LoVo (cell line): ENCODE measurements at places on chromosomes 6 and 20.

GRCh38 chr6:107618672-107619071 is 128.8 kb downstream of the SOBP start:
- no peak for DNase-seq

- DNase-seq = no peak
These were observed 731 bp upstream of the RBL1 start for GRCh38 chr20:37096415-37097041.

GRCh38 chr6:92648364-92649086 is 770.8 kb downstream of the EPHA7 start:
- no peak for DNase-seq

DNA sequence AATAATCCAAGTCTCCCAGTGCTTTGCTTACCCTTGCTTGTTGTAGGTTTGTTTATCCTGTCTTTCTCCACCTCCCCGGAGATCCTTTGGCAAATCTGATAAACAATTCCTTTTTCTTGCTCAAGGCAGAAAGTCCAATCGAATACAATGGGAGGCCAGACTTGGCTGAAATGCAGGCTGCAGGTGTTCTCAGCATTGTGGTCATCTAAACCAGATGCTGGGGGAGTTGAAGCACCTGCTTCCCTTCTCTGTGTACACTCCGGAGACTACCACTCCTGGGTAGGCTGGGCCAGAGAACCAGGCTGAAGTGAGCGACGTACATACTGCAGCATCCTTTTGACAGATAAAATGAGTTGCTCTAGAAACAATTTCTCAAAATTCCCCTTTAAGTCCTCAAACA is 82.6 kb upstream of the PREP start:
- no peak for DNase-seq

GRCh38 chr6:166151798-166152197 is 15.9 kb downstream of the TBXT start:
- DNase-seq = no peak

GRCh38 chr20:17129089-17129488 is 97.8 kb upstream of the PCSK2 start:
- no peak for DNase-seq

DNA sequence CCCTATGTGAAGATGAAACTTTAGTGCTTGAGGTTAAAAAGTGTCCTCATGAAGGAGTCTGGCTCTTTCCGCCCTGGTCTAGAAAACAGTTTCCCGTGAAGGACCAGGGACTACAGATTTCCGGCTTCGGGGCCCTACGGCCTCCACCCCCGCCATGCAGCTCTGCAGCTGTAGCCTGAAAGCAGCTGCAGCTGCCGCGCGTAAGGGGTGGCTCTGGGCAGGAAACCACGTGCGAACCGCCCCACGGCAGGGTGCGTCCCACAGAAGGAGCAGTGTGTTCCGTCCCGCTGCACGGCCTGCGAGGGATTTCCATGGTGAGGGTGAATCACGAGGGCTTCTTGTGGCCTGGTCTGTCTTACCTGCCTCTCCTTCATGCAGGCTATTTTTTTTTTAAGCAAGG is 117.0 kb downstream of the ERMARD start:
- DNase-seq = no peak

- no peak for DNase-seq
These were observed 135.0 kb downstream of the CLIC5 start for GRCh38 chr6:45880676-45881075.

GRCh38 chr6:168167431-168168315 is 88.7 kb upstream of the FRMD1 start:
- DNase-seq = no peak

GRCh38 chr6:116450769-116451740 is 10.1 kb upstream of the CALHM6 start:
- no peak for DNase-seq

- no peak for DNase-seq
These were observed 4.3 kb upstream of the AKIRIN2 start for GRCh38 chr6:87706187-87706966.

GRCh38 chr6:151376440-151376839 is 14.9 kb downstream of the ZBTB2 start:
- DNase-seq = no peak

DNA sequence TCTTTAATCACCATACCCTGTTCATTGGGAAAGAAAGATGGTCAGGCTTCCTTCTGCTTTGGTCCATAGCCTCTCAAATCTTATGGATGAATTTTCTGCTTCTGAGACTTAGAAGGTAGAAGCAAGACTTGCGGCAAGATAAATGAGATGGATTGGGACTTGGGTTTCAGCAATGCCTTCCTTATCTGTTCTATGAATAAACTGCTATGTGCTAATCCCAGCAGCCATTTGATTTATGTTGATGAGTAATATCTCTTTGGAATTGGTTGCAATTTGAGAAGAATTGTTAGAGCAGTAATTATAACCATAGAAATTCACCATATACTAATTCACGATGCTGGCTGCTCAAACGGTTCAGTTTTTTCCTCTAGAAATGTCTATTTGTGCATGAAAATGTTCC is 48.3 kb downstream of the TXLNB start:
- DNase-seq = no peak
